ENCODE measurements at places on chromosomes 7 and 10.
A peak's percentile ranks its signal among the peaks of the same experiment; 100 is the strongest.

DNA sequence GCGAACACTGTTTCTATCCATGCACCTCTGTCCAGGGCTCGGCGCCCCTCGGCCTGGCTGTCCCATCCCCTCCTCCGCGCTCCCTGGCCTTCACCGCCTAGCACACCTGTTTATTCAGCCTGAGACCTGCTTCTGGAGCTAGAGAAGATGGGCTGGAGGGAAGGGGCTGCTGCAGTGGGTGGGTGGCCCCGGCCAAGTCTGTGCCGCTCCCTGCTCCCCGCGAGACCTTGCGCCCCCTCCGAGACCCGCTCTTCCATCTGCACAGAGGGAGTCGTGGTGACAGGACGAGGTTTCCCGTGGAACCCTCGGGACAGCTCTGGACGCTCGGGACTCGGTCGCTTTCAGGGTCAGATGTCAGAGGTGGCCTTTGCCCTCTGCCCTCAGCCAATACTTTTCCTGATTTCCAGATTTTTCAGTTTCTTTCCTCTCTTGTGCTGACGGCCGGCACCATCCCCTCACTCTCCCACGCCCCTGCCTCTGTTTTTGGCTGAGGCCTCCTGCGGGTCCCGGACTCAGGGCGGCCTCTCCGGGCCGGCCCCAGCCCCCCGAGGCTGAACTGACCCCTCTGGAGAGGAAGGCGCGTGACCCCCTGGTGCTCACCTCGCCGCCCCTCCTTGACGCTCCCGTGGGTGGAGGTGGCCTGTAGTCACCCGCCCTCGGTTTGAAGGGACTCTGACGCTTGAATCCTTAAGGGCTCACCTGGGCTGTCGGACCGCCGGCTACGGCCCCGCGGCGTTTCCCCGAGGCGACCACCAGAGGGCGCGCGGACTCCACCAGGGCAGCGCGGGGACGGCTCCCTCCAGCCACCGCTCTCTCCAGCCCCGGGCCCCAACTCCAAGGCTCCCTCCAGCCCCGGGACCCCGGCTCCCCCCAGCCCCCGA, 15.6 kb downstream of the SHH start:
- peak; percentile 54 for DNase-seq

DNA sequence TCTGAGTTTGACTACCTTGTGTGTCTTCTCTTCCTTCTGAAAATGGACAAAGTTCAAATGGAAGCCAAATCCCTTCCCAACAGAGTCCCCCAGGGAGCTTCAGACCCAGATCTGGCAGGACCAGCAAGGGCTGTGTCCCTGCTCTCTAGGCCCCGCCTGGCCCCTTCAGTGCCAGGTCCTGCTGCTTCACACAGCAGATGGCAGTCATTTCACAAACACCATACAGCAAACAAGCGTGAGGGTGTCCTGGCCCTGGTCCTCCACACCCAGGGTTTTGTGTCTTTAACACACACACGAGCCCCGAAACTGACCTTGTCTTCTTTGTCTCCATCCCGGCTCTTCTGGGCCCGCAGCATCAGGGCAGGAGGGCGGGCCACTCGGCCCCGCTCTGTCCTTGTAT, 145.0 kb downstream of the TCERG1L start:
- no peak for DNase-seq

DNA sequence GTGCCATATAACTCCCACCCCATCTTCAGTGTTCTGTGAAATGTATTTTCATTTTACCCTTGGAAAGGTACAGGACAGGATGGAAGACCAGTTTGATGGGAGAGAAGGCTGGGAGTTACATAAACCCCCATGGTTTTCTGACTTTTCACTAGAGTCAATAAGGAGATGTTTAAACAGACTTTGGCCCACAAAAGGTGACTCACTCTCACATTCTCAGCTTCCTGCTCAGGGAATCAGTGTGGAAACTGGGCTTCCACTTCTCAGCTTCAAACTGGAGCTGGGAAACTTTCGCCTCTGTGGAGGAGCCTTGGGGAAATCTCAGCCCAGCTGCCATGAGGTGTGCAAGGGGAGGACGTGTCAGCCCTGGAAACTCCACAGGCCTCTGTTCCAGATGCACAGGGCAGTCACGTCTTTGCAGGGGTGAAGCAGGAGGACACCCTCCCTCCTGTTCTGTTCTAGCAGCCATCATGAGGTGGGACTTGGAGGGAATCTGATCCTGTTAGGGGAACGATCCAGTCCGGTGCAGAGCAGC, 560.5 kb upstream of the GALNT17 start:
- DNase-seq, result no peak

DNA sequence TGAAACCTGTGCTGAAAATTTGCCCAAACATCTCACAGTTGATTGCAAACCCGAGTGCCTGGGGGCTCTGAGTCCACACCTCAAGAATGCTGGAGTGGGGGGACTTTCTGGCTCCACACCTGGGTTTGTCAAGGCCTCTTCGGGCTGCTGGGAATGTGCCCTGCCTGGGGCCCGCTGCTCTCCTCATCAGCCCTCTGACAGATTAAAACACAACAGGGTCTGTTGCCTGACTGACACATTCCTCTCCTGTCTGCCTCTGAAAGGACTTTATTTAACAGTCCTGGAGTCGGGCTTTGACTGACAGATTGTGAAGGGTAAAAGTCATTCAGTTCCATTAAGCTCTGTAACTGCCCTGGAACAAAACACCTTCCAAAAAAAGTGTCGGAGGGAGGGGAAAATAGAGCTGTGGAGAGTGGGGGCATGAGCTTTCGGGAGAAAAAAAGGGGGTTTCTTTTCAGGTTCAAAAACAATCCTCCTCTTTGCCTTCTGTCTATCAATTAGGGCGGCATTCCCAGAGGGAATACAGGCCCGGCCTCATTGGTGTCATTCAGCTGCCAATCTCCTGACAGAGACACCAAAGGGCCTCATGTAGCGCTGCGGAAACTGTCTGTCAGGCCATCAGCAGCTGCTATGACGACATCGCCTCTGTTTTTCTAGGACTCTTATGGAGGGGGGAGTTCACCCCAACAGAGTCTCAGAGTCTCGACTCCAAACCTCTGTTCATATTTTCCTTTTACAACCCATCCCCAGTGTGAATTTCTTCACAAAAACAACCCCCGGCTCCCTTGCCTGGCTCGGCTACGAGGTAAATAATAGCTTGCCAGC, 398.8 kb upstream of the NFE2L3 start:
- no peak for DNase-seq

DNA sequence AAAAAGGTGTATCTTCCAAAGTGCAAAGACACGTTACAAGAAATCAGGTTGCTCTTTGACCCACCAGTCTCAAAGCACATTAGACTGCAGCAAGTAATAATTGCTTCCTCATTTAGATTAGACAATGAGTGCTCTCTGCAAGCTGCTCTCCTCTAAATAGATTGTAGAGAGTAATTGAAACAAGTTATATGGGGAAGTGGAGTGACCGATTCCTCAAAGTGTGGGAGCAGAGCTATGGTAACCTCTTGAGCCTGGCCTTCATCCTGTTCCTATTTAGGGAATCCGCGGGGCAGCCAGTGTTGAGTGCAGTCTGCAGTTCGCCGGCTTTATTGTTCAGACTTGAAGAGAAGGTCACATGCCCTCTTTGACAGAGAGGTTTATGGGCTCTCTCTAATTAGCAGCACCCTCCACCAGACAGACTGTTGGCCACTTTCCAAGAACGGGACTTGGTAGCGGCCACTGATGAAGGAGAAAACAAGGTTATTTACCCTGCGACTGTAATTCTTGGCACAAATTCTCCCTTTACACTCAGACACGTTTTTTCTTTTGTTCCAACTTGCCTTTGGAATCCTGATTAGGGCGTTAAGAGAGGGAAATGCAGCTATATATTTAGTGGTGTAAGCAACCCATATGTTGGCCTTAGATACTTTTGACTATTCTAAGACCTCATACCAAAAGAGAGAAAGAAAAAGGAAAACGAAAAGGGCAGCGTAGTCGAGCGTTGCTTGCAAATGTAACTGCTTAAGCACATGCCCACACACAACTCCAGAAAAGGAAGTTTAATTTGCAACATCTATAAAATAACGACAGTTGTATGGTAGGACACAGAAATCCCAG, 107.5 kb downstream of the REEP3 start:
- DNase-seq, result no peak

DNA sequence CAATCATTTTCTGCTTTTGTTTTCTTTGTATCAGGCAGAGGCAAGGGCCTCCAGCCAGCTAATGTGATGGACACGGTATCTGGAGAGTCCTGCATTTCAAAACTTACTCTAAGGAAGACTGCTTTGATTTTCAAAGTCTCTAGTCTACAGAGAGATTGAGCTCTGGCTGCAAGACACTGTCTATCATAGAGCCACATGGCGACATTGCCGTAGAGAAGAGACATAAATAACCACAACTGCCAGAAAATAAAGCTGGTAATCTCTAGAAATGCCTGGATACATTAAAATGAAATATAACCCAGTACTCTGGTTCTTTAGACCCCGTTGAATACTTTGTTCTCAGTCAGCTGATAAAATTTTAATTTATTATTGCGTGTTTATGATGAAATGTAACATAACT, 90.8 kb downstream of the OTUD1 start:
- DNase-seq, result no peak

- no peak for DNase-seq
These were observed 19.0 kb upstream of the CAPZA2 start for GRCh38 chr7:116843378-116843777.

DNA sequence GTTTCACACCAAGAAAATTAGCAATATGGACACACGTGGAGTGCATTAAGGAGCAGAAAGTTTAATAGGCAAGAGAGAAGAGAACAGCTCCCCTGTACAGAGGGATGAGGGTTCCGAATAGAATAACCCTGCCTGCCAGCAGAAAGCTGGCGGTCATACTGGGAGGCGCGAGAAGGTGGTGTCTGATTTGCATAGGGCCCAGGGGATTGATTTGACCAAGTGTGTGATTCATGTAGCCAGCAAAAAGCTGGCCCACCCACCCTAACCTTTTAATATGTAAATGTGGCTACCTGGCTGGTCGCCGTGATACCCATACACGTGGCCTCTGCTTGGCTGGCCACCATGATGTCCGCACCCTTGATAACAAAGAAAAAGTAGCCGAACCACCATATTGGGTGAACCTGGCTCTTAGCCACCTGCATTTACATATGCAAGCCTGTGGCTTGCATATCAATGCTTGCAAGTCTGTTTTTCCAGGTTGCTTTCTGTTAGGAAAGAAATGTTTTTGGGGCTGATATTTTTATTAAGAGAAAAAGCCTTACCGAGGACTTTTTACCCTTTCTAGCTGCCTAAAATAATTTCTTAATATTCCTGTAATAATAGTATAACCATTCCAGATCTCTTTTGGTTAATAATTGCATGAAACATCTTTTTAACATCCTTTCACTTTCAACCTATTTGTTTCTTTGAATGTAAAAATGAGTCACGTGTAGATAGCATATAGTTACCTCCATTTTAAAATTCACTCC, 20.5 kb upstream of the VWDE start:
- no peak for DNase-seq

GRCh38 chr7:82057476-82057875, 287.6 kb upstream of the HGF start:
- no peak for DNase-seq

- DNase-seq, result no peak
These were observed 111.6 kb upstream of the SEMA3C start for GRCh38 chr7:81030472-81030871.

DNA sequence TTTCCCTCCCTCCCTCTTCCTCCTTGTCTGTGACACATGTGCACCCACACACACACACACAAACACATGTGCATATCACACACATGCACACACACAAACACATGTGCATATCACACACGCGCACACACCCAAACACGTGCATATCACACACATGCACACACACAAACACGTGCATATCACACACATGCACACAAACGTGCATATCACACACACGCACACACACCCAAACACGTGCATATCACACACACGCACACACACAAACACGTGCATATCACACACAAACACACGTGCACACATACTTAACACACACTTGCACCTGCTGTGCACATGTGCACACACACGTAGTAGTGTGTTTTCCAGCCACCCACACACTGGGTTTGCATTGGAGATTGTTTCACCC, 29.4 kb upstream of the KNDC1 start:
- no peak for DNase-seq

DNA sequence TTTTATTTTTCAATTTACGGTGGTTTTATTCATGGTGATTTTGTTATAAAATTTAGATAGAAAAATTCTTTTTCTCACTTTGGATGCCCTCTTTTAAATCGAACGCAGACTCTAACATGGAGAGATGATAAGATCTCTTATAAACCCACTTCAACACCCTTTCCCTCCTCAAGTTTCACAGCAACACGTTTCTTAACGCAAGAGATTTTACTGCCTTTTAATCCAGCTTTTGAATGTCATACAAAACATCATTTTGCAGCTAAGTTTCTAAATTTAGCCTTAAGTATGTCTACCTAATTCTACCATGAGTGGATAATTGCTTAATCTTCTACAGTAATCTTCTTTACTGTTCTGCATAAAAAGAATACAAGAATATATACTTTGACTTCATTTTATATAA, 70.0 kb downstream of the SEMA3C start:
- no peak for DNase-seq

DNA sequence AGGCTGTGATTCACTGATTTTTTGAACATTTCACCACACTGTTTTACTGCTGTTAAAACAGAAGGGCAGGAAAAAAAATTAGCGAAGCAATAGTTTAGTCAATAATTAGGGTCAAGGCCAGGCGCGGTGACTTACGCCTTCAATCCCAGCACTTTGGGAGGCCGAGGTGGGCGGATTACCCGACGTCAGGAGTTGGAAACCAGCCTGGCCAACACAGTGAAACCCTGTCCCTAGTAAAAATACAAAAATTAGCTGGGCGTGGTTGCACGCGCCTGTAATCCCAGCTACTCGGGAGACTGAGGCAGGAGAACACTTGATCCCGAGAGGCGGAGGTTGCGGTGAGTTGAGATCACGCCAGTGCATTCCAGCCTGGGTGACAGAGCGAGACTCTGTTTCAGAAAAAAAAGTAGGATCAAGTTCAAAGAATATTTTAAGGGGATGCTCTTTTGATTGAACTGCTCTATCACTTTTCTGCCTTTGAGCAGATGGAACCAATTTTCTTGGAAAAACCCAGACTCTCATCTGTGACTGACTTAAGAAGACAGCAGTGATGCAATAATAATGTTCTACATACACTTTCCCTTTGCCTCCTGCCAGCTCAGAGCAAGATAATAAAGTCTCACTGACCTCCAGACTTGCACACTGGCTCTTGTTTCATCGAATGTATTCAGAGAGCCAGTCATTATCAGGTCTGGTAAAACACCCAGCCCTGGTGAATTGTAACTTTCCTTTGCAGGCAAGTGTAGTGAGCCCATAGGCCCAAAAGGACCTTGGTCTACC, 1.6 kb upstream of the PPA1 start:
- DNase-seq, result no peak

DNA sequence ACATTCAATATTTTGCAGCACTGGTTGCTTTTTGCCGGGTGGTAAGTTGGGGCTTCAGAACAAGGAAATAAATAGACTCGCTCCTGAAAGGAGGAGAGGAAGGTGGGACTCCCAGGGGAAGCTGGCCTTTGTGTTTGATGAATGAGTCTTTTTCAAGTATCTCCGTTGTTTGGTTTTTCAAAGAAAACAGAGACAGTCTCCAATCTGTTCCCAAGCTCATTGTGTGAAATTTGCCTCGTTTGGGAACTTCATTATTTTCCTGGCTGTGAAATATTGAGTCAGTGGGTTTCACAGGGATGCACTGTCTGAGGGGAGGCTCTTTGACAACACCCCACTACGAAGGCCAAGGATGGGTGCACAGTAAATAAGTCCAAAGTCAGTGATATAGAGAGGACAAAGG, 38.7 kb upstream of the KIAA1217 start:
- no peak for DNase-seq

- no peak for DNase-seq
These were observed 176.0 kb downstream of the KMT2E start for GRCh38 chr7:105189859-105190492.

Measured in stimulated activated CD8-positive, alpha-beta memory T cell treated with anti-CD3 and anti-CD28 coated beads, Interleukin-7, amount 100 ng/mL, for 1 hour (primary cell).